ENCODE measurements at places on chromosomes 11 and 22.

DNA sequence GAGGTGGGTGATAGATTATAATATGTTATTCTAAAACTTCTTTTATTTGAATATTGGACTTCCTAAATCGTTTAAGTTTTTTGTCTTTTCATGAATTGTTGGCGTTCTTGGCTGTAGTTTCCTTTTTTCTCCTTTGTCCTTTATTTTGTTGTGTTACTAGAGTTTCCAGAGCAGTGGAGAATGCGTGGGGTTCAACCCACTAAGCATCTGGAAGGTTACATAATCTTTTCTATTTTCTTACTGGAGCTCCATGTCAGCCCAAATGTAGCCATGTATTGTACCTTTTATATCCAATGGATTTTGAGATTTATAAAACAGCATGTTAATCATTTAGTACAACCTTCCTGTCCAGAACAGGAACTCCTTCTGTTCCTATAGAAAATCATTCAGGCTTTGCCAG lies 63.2 kb downstream of the PPP6R3 start:
- H3K4me3 ChIP-seq, result no peak overlapping the region
- H3K4me1 ChIP-seq, result peaks cover 63% of the 10 kb centered on the region
- no peak for DNase-seq
- no peaks in the 10 kb centered on the region for H3K27me3 ChIP-seq
- H3K27ac ChIP-seq, result no peak overlapping the region

DNA sequence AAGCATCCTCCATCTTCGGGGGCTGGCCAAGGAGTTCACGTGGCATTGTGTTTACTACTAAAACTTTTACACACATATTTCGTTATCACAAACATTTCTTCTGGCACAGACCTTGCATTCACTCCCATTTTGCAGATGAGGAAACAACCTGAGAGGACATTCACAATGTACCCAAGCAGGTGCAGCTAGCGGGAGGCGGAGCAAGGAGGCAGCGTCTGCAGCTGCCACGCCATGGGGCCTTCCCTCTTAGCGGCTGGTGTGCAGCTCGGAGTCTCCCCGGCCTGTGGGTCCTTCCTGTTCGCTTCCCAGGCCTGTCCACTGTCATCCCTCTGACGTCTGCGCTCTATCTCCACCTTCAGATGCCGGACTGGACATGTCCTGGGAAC lies 807.8 kb downstream of the TBC1D22A start:
- no peak overlapping the region for H3K27ac ChIP-seq
- H3K4me1 ChIP-seq, result no peaks in the 10 kb centered on the region
- no peaks in the 10 kb centered on the region for H3K36me3 ChIP-seq
- H3K4me3 ChIP-seq, result no peak overlapping the region

DNA sequence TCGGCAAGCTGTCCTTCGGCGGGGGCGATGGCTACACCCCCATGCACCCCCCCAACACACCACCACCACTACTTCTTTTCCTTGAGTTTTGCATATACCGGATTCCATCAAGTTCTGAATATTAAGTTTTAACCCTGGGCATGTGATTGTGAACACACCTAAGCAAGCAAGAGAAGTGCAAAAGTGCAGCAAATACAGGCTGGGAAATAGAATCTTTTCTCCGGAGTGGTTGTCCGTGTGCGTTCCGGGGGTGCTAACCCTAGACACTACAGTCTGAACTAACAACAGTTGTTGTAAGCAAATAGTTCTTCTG lies 574 bp downstream of the PRSS23 start:
- no peak for DNase-seq
- H3K36me3 ChIP-seq, result no peaks in the 10 kb centered on the region
- no peak overlapping the region for H3K27ac ChIP-seq
- peak overlapping the region; percentile 68 for H3K4me3 ChIP-seq

- no peak for DNase-seq
- no peak overlapping the region for H3K4me3 ChIP-seq
- H3K27me3 ChIP-seq, result no peaks in the 10 kb centered on the region
- H3K4me1 ChIP-seq, result no peaks in the 10 kb centered on the region
Observed at GRCh38 chr22:30628491-30628890, 7.1 kb upstream of the SLC35E4 start.

GRCh38 chr11:36803084-36803483 lies 205.0 kb upstream of the RAG2 start:
- peaks cover 4% of the 10 kb centered on the region for H3K27me3 ChIP-seq
- no peaks in the 10 kb centered on the region for H3K36me3 ChIP-seq
- DNase-seq, result no peak
- H3K4me3 ChIP-seq, result no peak overlapping the region
- H3K27ac ChIP-seq, result no peak overlapping the region
- no peaks in the 10 kb centered on the region for H3K4me1 ChIP-seq

- peaks cover 14% of the 10 kb centered on the region for H3K4me1 ChIP-seq
- H3K36me3 ChIP-seq, result no peaks in the 10 kb centered on the region
- H3K27me3 ChIP-seq, result peaks cover 3% of the 10 kb centered on the region
- no peak for DNase-seq
- no peak overlapping the region for H3K4me3 ChIP-seq
Observed at GRCh38 chr11:35304900-35305460, 114.4 kb downstream of the SLC1A2 start.

DNA sequence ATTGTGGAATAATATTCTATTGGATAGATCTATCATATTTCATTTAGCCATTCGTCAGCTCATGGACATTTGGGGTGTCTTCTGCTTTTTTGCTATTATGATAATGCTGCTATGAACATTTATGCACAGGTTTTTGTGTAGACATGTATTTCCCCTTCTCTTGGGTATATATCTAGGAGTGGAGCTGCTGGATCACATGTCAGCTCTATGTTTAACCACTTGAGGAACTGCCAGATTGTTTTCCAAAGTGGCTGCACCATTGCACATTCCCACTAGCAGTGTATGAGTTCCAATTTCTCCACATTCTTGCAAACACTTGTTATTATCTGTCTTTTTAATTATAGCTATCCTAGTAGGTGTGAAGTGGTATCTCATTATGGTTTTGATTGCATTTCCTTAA lies 75.0 kb downstream of the C11orf65 start:
- no peak for DNase-seq
- no peaks in the 10 kb centered on the region for H3K36me3 ChIP-seq
- H3K4me3 ChIP-seq, result no peak overlapping the region
- no peaks in the 10 kb centered on the region for H3K27me3 ChIP-seq
- no peak overlapping the region for H3K27ac ChIP-seq

DNA sequence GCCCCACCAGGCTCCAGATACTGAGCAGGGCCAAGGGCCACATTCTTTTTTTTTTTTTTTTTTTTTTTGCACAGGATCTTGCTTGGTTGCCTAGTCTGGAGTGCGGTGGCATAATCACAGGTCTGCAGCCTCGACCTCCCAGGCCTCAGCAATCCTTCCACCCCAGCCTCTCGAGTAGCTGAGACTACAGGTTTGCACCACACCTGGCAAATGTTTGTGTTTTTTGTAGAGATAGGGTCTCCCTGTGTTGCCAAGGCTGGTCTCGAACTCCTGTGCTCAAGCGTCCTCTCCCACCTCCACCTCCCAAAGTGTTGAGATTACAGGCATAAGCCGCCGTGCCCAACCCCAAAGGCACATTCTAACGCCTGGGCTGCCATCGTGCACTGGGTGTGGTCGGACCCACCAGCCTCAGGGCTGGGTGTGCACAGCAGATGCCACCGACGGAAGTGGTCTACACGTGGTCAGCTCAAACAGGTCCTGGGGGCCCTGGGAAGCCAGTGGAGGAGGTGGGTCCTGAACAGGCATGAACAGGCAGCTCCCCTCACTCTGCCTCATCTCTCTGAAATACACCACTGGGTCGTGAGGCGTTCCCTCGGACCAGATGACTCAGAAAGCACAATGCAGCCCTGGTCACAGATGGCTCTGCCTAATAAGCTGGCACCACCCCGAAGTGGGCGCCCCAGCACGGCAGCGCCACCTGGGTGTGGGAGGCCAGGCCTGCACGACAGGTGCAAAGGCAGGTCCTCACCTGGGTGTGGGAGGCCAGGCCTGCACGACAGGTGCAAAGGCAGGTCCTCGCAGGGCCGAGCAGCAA lies 5.1 kb upstream of the B4GALNT4 start:
- peak overlapping the region; percentile 60 for H3K27ac ChIP-seq
- DNase-seq, result peak; percentile 64
- H3K36me3 ChIP-seq, result no peaks in the 10 kb centered on the region
- H3K27me3 ChIP-seq, result peaks cover 31% of the 10 kb centered on the region

GRCh38 chr11:60831143-60831500 lies 10.8 kb upstream of the CCDC86 start:
- peak; percentile 85 for DNase-seq
- H3K4me1 ChIP-seq, result peaks cover 17% of the 10 kb centered on the region
- H3K27me3 ChIP-seq, result peaks cover 8% of the 10 kb centered on the region
- H3K36me3 ChIP-seq, result no peaks in the 10 kb centered on the region

DNA sequence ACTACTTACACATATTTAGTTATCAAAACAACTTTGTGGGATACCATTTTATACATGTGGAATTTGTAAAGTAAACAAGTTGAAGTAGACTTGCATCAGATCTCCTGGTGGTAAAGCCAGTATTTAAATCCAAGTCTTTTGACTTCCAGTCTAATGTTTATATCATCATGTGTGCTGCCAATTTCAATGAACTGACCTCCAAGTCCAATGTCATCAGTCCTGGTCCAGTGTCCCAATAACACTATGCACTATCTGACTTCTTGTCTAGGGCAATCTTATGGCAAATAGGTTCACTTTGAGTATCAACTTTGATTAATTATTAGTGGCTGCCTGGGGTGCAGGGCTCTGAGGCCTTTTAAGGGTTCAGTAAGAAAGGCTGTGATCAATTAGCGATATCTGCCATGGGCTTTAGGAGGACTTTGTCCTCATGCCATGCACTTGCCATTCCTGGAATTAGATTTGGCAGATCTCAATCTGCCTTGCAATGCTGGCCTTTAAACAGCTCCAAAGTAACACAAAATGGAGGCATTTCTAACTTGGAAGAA lies 9.6 kb upstream of the PTS start:
- peaks cover 11% of the 10 kb centered on the region for H3K4me1 ChIP-seq
- no peak overlapping the region for H3K27ac ChIP-seq
- H3K27me3 ChIP-seq, result peaks cover 2% of the 10 kb centered on the region
- DNase-seq, result no peak
- no peak overlapping the region for H3K4me3 ChIP-seq
- H3K36me3 ChIP-seq, result no peaks in the 10 kb centered on the region

DNA sequence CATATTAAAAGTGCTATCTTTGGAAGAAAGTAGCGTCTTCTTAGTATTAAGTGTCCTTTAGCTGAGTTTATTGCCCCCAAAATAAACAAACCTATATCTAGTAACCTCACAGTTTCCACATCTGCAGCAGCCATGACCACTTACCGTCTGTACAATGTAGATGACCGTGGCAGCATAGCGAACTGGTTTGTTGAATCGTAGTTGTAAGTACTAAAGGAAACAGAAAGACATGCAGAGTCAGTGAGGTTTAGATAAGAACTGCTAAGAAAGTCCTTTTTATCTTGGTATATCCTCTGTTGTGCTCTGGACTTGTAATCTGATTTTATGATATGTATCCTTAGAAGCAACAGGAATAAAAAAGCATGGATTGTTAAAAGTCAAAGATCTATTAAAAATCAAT lies 9.4 kb downstream of the SLC5A12 start:
- no peaks in the 10 kb centered on the region for H3K4me1 ChIP-seq
- H3K27me3 ChIP-seq, result no peaks in the 10 kb centered on the region
- no peak overlapping the region for H3K27ac ChIP-seq
- DNase-seq, result no peak
- H3K4me3 ChIP-seq, result no peak overlapping the region

- no peak for DNase-seq
- H3K27ac ChIP-seq, result no peak overlapping the region
- no peak overlapping the region for H3K4me3 ChIP-seq
- H3K4me1 ChIP-seq, result no peaks in the 10 kb centered on the region
Observed at GRCh38 chr11:19571906-19572305, 140.7 kb upstream of the NAV2 start.

DNA sequence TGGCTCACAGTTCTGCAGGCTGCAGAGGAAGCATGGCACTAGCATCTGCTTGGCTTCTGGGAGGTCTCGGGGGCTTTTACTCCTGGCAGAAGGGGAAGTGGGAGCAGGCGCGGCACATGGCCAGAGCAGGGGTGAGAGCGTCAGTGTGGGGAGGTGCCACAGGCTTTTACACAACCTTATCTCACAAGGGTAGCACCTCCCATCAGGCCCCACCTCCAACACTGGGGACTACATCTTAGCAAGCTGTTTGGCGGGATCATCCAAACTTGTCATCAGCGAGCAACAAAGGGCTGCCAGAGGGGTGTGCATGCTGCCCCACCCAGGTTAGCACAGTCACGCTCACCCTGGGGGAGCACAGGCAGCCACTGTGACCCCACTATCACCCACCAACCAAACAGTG lies 18.9 kb upstream of the YPEL1 start:
- no peaks in the 10 kb centered on the region for H3K27me3 ChIP-seq
- DNase-seq, result no peak
- H3K27ac ChIP-seq, result no peak overlapping the region
- H3K4me1 ChIP-seq, result no peaks in the 10 kb centered on the region
- peaks cover 19% of the 10 kb centered on the region for H3K36me3 ChIP-seq

- H3K27me3 ChIP-seq, result no peaks in the 10 kb centered on the region
- no peak overlapping the region for H3K4me3 ChIP-seq
- no peak overlapping the region for H3K27ac ChIP-seq
- H3K36me3 ChIP-seq, result no peaks in the 10 kb centered on the region
Observed at GRCh38 chr22:34866495-34867131, 199.3 kb upstream of the ISX start.

DNA sequence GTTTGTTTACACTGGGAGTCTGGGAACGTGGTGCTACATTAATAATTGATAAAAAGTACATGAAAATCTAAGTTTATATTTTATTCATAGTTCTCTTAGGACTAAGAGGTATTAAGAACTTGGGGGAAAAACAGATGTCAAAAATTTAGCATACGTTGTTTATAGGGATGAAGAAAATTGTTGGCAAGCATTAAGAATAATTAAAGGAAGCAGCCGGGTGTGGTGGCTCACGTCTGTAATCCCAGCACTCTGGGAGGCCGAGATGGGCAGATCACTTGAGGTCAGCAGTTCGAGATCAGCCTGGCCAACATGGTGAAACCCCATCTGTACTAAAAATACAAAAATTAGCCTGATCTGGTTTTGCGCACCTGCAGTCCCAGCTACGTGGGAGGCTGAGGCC lies 60.7 kb upstream of the ADORA2A start:
- no peak overlapping the region for H3K27ac ChIP-seq
- no peak overlapping the region for H3K4me3 ChIP-seq
- DNase-seq, result no peak
- no peaks in the 10 kb centered on the region for H3K4me1 ChIP-seq
- H3K36me3 ChIP-seq, result peaks cover 57% of the 10 kb centered on the region
- no peaks in the 10 kb centered on the region for H3K27me3 ChIP-seq

- peaks cover 72% of the 10 kb centered on the region for H3K4me1 ChIP-seq
- peak overlapping the region; percentile 71 for H3K27ac ChIP-seq
- H3K36me3 ChIP-seq, result no peaks in the 10 kb centered on the region
- peaks cover 2% of the 10 kb centered on the region for H3K27me3 ChIP-seq
- peak; percentile 68 for DNase-seq
- H3K4me3 ChIP-seq, result no peak overlapping the region
Observed at GRCh38 chr11:63564056-63564774, 1.0 kb upstream of the PLAAT2 start.
